Activated effector memory CD4-positive, alpha-beta T cell treated with anti-CD3 and anti-CD28 coated beads, Interleukin-2, amount 50 U/mL, for 16 hours (primary cell): ENCODE measurements at places on chromosomes 11 and 22.
A peak's percentile ranks its signal among the peaks of the same experiment; 100 is the strongest.

DNA sequence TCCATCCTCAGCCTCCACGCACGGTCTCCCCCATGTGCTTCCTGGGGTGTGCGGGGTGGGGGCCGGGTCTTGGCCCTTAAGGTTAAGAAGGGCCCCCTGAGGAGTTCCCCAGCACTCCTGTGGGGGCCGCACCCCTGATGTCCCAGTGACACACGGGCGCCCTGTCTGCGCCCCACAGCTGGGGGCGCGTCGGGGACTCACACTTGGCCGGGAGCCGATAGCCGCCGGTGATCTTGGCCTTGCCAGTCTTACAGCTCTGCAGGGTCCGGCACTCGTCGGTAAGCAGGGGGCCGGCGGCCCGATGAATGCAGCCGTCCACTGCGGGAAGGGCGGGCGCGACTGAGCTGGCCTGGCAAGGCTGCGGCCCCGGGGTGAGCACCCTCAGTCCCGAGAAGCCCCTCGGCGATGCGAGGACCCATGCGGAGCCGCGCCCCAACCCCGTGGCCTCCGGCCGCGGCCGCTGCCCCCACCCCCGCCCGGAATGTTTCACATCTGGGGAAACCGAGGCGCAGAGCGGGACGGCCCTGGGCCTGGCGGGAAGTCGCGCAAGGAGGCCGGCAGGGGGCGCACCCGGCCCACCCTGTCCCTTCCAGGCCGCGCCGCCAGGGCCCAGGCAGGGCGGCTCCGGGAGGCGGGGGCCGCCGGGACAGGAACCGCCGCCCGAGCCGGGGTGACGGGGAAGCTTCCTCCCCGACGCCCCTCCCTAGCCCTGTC is 13.9 kb downstream of the OTUB1 start:
- peak; percentile 91 for DNase-seq

DNA sequence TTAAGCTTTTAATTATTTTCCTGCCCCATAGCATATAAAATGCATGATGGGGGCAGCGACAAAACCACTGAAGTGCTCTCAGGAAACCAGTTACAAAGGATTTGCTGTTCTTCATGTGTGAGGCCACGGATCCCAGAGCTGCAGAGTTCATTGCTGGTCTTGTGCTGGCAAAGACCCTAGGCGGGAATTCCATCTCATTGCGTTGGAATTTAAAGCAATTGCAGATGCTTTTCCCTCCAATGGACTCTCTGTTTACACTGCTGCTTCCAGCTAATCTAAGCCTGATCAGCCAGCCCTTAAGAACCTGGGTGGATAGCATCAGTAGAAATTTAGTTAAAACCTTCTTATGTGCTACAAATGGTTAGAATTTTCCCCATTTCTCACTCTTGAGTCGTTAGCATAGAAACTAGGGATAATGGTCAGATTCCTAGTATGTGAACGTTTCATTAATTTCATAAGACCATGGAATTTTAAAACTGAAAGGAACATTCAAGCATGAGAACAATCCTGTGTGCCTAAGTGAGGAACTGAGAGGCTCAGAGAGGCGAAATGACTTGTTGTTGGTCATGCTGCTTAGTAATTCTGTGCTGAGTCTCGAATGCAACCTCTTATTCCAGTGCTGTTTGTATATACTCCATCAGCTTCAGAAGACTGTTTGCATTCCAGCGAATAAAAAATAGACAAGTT is 36.1 kb upstream of the ADSL start:
- no peak for DNase-seq

- no peak for DNase-seq
These were observed 48.7 kb downstream of the LRRC32 start for GRCh38 chr11:76621868-76622267.

DNA sequence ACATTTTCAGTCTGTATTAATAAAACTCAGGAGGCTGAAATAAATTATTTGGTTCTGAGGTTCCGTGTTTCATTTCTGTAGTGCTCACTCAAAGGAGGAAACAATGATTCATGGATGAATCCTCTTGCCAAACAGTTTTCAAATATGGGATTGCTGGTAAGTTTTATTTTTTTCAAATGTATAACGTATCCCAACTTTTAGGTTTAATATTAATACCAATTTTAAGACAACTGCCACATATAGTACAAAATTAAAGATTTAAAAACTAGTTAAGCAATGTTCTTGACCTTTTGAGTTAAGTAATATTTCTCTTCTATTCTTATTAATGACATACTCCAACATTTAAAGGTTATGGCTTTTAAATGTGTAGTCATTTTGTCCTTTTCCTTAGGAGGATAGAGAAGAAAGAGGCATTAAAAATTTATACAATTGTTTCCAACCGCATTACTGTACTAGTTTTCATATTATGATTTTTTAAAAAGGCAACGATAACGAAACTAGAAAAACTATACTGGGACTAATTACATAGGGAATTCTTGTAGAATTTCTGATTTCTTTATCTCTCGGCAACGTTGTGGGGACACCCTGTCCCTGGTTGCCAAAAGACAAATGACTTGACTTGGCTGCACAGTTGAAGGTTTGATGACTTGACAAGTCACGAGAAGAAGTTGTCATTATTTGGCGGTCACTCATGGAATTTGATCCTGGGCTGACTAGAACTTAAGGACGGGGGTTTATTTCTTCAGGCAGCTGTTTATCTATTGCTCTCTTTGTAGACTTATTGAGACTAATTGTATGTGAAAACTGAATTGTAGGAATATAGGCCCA is 69.1 kb upstream of the ADSL start:
- DNase-seq, result no peak

- DNase-seq, result peak; percentile 100
These were observed 59.0 kb upstream of the WNT7B start for GRCh38 chr22:46035742-46036557.

- DNase-seq, result peak; percentile 85
These were observed 16.6 kb downstream of the IL10RA start for GRCh38 chr11:118002541-118003423.

- DNase-seq, result no peak
These were observed 608.7 kb downstream of the SOX6 start for GRCh38 chr11:15747671-15748070.

DNA sequence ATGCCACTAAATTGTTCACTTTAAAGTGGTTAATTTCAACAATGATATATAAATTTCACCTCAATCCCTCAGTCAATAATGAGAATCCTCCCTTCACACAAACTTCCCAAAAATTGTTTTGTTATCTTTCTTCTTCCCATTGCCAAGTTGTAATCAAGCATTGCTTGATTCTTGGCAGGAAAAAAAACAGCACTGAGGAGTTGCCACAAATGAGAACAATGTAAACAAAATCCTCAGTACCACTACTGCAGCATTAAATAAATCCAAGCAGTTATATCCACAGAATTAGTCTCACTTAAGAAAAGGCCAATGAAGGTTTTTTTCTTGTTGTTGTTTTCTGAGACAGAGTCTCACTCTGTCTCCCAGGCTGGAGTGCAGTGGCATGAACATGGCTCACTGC is 38.2 kb downstream of the FAM168A start:
- no peak for DNase-seq

DNA sequence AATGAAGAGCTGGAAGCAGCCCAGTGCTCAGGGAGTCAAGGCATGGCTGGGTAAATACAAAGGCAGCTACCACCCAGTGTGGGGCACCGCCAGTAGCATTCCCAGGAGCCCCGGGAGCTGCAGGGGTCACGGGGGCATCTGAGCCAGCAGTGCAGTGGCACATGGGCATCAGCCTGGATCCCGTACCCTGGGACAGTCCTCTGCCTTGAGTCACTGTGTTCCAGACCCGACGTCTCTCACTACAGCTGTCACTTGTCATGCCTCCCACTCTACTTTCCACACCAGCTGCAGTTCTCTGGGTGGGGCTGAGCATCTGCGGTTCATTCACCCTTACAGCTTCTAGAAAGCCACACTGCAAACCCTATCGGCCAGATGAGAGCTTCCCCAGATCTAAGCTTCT is 29.6 kb downstream of the DHCR7 start:
- no peak for DNase-seq

DNA sequence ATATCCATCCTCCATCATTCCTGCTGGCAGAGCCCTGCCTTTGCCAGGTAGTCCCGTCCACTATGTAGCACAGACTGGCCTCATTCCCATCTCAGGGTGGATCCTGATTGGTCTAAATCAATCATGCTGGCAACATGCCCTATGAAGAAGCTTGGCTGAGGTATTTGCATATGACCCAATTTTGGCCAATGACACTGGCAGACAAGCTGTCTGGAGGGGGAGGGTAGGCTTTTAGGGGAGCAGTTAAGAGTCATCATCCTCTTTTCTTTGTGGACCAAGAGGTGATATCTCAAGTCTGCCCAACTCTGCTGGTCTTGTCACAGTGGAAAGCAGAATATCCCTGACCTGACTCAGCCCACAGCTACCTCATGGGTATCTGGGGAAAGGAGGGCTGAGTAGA is 5.1 kb downstream of the CCDC89 start:
- DNase-seq, result no peak

GRCh38 chr11:100208207-100208606 is 478.9 kb upstream of the ARHGAP42 start:
- DNase-seq, result no peak

- no peak for DNase-seq
These were observed 1.1 kb upstream of the EMID1 start for GRCh38 chr22:29204455-29205183.

- DNase-seq, result no peak
These were observed 21.8 kb upstream of the SNX32 start for GRCh38 chr11:65811764-65812475.

DNA sequence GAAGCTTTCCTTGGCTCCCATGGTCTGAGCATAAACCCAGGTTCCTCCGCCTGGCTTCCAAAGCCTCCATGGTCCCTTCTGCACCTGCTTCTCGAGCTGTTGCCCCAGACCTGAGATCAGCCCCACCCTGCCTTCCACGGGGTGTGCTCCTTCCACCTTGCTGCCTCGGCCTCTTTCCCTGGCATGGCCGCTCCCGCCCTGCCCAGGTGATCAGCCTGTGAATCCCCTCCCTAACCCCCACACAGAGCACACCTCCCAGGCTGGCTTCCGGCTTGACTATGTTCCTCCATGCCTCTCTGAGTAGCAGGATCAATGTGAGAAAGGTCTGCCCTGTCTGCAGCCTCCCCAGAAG is 2.7 kb upstream of the PPP6R3 start:
- no peak for DNase-seq

DNA sequence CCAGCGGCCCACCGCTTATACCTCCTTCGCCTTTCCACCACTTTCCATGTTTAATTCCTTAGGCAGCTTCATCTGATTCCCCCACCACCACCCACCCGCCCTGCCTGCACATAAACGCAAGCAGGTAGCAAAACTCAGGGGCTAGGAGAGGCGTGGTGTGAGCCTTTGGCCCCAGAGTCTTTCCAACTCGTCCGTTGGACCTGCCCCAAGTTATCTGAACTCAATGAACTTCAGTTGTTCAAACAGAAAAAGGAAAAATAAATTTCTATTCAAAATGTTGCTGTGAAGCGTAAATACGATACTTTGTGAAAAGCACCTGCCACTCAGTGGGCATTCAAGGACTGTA is 814 bp upstream of the CDON start:
- DNase-seq, result no peak

GRCh38 chr11:60783911-60784310 is 1.2 kb upstream of the MS4A10 start:
- no peak for DNase-seq

DNA sequence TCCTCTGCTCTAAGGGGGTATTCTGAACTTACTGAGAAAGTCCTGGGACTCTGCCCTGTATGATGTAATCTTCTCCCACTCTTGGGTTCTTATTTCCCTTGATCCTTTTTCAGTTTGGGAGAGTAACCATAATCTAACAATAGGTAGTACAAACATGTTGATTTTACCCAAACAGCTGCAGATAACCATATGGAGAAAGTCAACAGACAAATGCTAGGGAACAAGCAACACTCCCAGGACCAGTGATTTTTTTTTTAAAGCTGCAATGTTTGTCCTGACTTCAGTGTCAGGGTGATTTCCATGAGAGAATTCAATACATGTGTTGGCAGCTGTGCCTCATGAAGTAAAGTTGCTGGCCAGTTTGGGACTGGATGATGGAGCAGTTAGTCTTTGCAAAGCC is 156.5 kb downstream of the FCHSD2 start:
- no peak for DNase-seq

- DNase-seq, result peak; percentile 58
These were observed 33.3 kb upstream of the NNMT start for GRCh38 chr11:114262681-114263512.

- DNase-seq, result no peak
These were observed 9.5 kb downstream of the SNAP29 start for GRCh38 chr22:20868025-20868962.

DNA sequence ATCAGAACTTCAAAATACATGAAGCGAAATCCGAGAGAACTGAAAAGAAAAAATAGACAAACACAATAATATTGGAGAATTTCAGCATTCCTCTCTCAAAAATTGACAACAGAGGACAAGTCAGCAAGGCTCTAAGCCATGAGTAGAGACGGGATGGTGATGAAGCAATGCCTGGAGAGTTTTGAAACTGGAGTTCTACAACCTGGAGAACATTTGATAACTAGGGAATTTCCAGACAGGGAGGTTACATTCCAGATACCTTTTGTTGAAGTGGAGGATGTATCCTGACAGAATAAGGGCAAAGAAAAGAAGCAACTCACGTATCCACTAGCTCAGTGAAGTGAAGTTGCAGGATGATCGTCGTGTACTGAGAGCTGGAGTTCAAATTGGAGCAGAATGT is 291.4 kb downstream of the CTTN start:
- DNase-seq, result no peak

DNA sequence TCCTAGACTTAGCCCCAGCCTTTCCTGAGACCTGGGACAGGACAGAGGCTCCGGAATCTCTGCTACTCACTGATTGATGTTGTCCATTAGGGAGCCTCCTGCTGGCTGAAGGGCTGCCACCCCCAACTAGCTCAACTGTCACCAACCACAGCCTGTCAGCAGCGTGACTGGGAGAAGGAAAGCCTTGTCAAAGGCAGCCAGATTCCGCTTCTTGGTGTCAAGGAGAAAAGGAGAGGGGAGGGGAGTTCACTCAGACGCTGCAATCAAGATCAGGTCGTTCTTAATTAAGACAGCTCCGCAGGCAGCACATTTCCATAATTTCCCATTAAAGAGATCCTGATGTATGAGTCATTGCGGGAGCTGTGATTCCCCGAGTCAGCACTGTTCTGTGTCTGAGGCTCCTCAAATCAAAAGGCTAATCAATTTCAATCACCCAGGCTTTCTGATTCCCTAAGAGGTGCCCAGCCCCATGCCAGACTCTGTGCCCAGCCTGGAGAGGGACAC is 152.8 kb upstream of the ZBED5 start:
- no peak for DNase-seq

DNA sequence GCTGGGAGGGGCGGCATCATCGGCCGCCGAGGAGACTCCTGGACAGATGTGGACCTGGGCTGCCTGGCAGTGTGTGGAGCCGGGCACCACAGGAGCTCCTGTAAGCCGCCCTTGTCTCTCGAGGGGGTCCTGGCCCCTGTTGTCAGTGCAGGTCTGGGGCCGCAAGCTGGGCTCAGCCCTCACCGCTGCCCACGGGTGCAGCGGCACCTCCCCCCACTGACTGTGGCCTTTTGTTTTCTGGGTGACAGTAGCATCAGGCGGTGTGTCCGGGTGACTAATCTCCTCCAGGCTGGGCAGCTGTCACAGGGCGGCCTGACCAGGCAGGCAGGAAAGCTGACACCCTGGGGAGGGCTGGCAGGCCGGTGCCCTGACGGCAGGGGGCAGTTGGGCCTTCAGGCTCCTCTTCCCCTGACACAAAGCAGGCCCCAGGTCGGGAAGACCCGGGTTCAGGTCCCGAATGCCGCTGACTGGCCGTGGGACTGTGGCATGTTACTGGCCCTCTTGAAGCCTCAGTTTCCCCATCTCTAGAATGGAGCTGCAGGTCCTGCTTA is 16.3 kb downstream of the DGKZ start:
- DNase-seq, result no peak
